ENCODE measurements at places on chromosomes 12 and 14. TPM values are rescaled to one million over a fixed set of nuclear protein-coding genes. Genes with fewer than 3 reads are reported as not detected.

Gene ZNF705A
- total RNA-seq = not detected

DNA sequence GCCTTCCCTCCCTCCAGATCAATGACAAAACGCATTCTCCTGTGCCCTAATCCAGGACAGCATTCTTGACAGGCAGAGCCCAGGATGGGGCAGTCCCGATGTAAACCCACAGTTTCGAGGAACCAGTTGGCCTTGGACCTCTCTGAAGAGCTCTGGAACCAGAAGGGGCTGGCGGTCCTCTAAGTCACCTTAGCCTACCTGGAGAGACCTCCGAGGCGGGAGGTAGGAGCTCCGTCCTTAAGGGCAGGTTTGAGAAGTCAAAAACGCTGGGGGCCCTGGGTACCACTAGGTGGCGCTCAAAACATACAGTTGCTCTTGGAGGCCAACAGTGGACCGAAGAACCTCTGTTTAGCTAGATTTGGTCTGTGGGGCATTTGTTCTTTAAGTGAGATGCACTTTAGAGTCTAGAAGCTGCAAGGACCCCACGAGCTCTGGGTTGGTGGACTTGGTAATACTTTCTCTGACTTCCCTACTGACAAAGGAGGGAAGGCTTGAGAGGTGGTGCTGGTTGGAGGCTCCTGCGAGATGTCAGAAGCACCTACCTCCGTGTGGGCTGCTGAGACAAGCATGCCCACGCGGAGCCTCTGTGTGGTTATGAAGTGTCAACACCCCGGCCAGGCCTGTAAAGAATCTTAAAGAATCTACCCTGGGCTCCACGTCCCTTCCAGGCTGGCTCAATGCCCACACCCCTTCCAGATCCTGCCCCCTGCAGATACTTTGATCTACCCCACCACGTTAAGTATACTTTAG, 74.8 kb upstream of the CHST11 start:
- DNase-seq = peak; percentile 93

DNA sequence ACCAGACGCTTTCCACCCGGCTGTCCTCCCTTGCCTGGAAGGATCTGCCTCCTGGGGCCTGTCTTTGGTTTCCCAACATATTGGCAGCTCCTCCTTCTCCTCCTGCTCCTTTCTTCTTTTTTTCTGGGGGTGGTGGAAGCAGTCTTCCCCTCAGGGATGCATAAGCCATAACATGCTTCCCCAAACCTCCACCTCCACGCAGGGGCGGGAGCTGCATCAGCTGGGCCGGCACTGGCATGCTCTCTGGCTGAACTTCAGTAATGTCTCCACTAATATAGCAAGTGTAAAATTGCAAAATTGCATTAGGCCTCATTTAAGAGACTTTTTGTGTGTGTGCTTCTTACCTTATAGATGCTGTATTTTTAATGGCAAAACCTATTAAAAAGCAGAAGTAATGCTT, 58.6 kb downstream of the GLT1D1 start:
- DNase-seq = no peak

Gene P2RX2
- 1.8 TPM for total RNA-seq

GRCh38 chr12:107349008-107349747, 255.8 kb upstream of the CRY1 start:
- no peak for DNase-seq

Gene ACOT4
- total RNA-seq = 1.8 TPM

GRCh38 chr14:95510804-95511203, 5.6 kb downstream of the SYNE3 start:
- no peak for DNase-seq

DNA sequence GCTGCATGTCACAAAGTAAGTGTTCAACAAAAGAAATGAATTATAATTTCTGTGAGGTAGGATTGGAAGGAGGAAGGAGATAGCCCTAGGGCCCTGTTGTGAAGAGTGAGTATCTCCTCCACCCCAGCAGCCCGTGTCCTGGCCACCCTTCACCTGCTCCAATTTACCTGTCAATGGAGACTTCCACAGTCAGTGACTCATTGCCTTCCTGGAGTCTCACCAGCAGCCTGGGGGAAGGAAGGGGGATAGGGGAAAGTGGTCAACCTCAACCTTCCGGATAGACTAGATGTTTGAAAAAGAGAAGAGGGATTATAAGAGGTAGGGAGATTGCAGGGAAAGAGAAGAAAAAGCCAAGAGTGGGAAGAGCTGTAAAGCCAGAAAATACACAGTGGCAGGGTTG, 9.2 kb downstream of the STAT2 start:
- DNase-seq = no peak

Gene OR6C6
- not detected for total RNA-seq

Data from H9 (cell line).